Substantia nigra (tissue), 51 donors: ENCODE measurements at places on chromosomes 5 and 9.

DNA sequence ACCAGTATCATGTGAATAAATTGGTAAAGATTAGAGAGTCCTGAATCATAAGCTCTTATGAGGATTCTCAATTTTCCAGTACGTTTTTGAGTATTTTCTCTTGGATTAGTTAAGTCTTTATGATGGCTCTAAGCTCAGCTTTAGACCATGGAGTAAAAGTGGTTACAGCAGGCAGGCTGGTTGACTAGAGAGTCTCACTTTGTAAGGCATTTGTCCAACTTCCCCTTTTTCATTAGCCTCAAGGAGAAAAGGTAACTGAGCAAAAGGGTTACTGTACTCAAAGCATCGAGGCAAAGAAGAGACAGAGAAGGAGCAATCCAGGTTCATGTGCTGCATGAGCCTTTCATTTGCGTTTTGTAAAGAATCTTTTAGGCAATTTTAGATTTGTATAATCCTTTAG lies 8.5 kb downstream of the NOP16 start:
- DNase-seq = no peak

- no peak for DNase-seq
These were observed 62.1 kb upstream of the SPDL1 start for GRCh38 chr5:169521366-169521983.

- no peak for DNase-seq
These were observed 20.5 kb upstream of the IFNE start for GRCh38 chr9:21502586-21502985.

GRCh38 chr9:86602715-86603114 lies 248.5 kb upstream of the TUT7 start:
- no peak for DNase-seq

GRCh38 chr9:90848866-90849265 lies 47.2 kb downstream of the SYK start:
- no peak for DNase-seq

GRCh38 chr9:115672477-115673316 lies 480.9 kb upstream of the PAPPA start:
- no peak for DNase-seq

DNA sequence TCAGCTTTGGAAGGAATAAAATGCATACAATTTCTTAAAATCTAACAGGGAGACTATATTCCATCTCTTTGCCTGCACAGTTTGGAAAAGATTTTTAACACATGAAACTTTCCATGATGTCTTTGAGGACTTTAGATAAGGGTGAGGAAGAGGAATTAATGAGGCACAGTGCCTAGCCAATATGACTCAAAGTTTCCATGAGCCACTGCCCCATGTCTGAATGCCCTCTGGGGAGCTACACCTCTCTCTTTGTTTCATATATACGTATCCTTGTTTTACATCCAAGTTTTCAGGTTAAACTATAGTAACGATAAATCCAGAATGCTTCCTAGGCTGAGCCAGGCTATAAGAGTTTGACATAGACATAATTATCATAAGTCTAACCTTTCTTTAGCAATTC lies 349.3 kb upstream of the TLE4 start:
- no peak for DNase-seq

GRCh38 chr9:119284587-119285337 lies 84.5 kb downstream of the BRINP1 start:
- DNase-seq = no peak

DNA sequence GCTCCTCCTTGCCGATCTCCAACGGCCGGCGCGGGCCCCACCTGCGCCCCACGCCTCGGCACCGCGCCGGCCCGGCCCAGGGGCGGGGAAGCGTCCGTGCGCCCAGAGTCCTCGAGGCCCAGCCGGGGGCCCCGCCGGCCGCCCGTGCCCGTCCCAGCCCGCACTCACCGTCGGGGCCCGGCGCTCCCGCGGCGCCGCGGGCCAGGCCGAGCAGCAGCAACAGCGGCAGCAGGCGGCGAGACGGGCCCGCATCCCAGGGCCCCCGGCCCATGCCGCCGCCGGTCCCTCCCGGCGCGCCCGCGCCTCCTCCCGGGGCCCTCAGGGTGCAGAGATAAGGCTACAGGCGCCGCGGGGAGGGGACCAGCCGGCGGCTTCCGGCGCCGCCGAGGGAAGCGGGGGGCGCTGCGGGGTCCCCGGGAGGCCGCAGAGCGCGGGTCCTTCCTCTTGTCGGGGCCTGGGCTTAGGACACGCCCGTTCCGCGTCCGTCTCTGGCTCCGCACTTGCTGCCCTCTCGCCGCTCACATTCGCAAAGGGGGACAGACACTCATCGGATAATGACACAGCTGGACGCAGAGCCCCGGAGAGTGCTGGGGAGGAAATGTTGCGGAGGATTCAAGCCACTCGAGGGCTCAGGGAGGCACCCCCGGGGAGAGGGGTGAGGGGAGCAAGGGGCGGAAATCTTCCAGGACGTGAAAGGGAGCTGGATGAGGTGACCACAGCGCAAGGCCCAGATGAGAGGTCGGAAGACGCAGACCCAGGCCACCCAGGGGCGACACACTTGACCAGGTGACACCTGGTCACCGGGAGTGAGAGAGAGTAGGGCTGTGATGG lies at the start of gene SUSD1:
SUSD1 (minus strand) TSS at position 333 of the 831 bp plus-strand sequence; CDS start at position 271, 62 bp downstream.
- DNase-seq = no peak

- DNase-seq = no peak
These were observed 39.2 kb upstream of the PTPN3 start for GRCh38 chr9:109537288-109537687.

- DNase-seq = no peak
These were observed 13.4 kb downstream of the PWWP2A start for GRCh38 chr5:160105686-160106360.

DNA sequence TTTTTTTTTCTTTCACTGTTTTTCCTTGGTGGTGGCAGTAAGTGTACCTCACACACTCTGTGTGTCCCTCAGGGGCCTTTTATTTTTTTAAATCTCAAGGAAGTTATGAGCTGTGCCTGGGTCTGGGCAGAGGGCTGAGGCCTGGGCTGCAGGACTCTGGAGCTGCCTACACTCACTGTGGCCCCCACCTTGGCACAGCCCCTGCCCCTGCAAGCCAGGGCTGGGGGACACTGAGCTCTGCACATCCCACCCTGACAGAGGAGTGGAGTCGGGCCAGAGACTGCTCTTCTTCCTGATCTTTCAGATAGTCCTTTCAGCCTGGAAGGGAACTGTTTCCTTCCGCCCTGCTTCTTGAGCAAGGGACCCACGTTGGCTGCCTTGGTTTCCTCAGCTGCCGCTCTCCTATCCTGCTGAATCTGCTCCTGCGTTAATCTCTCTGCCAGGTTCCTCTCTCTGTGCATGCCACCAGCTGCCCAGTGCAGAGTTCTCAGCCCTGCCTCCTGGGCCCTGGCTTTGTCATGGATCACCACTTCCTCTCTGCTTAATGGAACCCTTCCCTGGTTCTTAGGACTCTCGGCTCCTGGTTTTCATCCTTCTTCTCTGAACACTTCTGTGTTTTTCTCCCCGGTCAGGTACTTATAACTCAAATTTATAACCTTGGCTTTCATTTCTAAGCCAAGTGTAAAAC lies 502.3 kb downstream of the DIRAS2 start:
- DNase-seq = no peak

DNA sequence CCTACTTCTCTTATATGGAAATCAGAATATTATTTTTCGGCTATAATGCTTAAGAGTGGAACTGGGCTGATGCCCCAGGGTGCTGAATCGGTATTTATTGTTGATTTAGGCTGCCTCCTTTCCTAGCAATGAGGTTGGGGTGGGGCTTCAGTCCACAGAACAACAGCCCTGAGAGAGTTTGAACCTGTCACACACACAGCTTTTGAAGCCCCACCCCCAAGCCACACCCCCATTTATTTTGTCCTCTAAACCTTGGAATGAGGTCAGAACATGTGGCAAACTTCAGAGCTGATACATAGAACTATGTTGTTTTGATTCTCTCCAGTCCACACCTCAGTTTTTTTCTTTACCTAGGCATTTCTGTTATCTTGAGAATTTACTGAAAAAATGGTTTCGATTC lies 51.7 kb upstream of the CAMK4 start:
- DNase-seq = no peak

DNA sequence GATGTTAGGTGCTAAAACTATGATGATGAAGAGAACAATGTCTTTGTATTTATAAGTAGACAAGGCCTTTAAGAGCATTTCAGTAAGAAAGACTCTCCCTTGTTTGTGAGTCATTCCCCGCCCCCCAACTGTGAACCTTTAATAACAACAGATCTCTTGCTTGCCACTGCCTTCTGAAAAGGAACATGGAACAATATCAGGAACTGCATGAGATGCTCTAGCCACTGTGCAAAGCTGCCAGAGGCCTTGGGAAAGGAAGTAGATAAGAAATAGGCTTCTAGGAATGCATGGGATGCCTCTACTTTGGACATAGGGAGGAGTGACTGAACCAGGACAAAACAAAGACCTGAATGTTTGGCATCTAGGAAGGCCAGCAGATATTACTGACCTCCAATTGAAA lies 296.1 kb upstream of the MPDZ start:
- DNase-seq = no peak

DNA sequence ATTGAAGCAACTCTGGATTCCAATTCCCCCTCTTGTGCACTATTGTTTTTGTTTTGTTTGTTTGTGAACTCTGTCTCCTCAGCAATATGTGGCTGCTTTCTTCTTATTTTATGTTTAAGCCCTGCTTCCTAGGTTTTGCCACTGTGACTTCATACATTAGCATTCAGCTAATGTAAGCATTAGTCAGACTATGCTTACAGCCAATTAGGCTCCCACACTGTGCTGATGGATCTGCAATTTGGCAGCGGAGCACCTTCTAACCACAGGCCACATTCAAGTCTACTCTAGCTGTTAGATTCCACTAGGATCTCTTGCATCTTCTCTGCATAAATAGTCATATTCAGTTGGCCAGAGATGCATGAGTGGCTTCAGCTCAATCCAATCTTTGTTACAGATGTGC lies 9.6 kb upstream of the BICD2 start:
- DNase-seq = no peak

DNA sequence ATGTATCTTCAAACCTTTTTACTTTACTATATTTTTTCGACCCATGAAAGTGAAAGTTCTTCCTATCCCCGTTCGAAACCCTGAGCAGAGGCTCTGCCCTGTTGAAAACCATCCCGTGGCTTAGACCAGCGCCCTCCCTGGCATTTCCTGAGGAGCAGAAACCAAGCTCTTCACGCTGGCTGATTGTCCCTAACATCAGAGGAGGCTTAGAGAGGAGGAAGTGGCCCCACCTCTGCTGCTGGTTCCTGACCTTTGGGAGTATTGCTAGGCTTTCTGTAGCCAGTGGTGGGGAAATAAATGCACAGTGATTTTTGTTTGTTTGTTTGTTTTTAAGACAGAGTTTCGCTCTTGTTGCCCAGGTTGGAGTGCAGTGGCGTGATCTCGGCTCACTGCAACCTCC lies 4.2 kb upstream of the PTGES start:
- DNase-seq = no peak

- DNase-seq = no peak
These were observed 448 bp upstream of the ZNF782 start for GRCh38 chr9:96854651-96855273.

- no peak for DNase-seq
These were observed 6.7 kb downstream of the IRF1 start for GRCh38 chr5:132483661-132484390.

DNA sequence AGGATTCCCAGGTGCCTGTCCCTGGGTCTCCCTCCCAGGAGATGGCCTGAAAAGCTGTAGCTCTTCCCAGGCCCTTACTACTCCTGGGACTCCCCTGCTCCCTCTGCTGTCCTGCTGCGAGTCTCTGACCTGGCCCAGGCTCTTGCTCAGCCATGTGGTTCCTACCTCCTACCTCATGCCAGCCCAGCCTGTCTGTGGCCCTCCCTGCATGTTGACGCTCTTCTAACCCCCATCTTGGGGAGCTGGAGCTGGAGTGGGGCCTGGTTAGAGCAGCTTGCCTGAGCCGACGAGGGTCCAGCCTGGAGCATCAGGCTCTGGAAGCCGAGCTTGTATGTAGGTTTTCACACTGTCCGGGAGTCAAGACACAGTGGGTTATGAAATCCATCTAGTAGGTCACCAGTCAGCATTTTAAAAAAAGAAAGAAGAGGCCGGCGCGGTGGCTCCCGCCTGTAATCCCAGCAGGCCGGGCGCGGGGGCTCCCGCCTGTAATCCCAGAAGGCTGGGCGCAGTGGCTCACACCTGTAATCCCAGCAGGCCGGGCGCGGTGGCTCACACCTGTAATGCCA lies 244.4 kb downstream of the FANCC start:
- no peak for DNase-seq

DNA sequence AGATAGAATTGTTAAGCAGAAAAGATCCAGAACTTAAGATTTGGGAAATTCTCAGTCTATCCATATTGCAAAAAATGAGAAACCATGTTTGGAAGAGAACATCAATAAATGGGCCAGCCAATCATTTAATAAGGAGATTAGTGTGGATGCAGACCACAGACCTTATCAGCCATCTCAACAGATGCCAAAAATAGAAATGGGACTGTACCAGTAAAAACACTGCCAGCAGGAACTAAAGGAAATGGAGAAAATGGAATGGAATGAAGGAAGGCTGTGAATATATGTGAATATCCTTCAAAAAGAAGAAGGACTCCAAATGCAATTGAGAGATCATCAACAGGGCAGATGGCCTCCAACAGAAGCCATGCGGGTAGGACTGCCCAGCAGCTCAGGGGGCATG lies 52.7 kb upstream of the ZNF618 start:
- no peak for DNase-seq

DNA sequence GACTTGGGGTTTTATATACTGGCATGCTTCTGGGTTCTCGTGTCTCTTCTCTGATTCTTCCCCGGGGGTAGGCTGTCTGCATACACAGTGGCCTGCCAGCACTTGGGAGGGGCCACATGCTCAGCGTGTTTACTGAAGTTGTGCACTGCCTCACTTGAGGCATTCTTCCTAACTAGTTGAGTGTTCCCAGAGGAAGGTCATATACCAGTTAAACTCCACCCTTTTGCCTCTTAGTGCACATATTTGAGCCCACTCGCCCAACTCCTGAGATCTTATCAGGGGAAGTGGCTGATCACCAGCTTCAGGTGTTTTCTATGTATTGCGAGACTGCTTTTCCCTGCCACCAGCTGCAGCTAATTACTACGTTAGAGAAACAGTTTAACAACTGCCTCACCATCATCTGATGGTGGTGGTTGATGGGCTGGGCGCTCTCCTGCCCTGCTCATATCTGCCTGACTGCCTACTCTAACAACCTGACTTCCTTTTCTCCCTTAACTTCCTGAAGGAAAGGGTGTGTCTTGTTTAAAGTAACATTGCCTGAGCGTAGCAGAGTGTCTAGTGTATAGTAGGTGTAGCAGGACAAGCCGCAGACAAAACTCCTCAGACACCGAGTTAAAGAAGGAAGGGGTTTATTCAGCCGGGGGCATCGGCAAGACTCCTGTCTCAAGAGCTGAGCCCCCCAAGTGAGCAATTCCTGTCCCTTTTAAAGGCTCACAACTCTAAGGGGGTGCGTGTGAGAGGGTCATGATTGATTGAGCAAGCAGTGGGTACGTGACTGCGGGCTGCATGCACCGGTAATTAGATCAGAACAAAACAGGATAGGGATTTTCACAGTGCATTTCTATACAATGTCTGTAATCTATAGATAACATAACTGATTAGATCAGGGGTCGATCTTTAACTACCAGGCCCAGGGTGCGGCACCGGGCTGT lies 60.1 kb upstream of the CLINT1 start:
- no peak for DNase-seq
